ENCODE measurements at places on chromosomes 4 and X.

DNA sequence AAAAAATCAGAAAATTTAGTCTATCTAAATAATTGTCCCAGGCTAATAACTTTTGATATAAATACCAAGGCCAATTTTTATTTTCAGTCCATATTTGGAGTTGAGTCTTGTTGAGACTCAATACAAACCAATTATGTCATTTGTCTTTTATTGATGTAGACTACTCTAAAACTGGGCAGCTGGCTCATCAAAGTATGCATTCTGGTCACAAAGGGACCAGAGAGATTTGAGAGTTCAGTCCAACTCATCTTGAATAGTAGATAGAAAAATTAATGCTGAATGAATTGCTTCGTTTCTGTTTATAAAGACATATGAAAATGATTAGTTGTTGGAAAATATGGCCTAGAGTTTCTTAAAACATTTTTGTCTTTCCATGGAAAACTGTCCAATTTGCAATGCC lies 412.5 kb upstream of the KLHL4 start:
- DNase-seq, result no peak

GRCh38 chr4:40466789-40467188 lies 131.7 kb downstream of the CHRNA9 start:
- no peak for DNase-seq

GRCh38 chrX:49993661-49994060 lies 71.3 kb downstream of the CLCN5 start:
- DNase-seq, result no peak

GRCh38 chr4:123412091-123412505 lies 15.5 kb downstream of the SPRY1 start:
- no peak for DNase-seq

DNA sequence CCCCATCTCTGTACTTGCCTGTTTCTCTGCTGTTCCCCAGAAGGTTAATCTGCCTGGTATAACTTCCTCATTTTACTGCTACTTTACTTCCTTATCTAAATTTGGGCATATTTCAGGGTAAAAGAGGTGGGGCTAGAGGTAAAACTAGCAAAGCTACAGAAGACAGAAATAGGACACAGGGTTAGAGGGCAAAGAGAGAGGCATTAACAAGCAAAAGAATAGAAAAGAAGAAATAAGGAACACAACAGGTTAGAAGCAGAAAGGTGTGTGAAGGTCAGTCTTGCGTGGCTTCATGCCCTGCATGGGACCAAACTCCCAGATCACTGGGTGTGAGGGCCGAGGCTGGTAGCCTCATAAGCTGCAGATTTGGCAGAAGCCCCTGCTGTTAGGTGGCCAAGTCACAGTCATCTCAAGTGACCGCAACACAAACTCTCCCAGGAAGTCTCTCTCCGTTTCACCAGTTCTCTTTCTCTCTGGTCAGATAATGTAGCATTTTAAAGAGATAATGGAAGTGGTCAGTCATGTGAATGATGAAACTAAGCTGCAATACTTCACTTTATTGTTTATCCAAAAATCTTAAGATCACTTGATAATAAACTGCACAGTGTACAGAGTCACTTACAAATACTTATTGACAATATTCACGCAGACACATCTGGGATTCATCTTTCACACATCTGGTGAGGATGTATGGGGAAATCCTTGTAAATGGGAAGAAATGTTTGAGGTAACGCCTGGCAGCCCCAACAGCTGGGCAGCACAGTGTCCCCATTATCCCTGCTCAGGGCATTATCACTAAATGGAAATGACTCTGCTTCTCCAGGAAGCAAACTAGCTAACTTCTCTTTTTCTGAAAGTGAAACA lies 16.4 kb downstream of the TMEM154 start:
- no peak for DNase-seq

DNA sequence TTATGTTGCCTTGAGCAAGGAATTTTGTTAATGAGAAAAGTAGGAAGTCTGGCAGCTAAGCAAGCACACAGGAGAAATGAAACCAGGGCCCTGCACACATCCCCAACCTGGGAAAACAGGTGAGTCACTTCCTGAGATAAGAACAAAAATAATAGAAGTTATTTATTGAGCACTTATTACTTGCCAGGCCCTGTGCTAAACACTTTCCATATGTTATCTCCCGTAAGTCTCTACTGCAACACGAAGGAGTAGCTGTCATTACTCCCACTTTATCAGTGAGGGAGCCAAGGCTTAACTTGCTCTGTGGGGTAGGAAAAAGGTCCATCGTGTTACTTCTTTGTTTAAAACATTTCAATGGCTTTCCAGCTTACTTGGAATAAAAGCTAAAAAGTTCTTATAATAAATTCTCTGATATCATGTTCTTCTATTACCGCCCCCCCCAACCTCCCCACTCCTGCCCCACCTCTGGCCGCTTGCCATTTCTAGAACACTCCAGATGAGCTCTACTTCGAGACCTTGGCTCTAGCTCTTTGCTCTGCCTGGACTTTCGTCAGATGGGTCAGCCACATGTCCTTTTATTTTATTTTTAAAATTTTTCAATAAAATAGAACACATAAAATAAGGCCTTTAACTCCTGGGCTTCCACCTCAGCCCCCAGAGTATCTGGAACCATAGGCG lies 36.3 kb upstream of the PLAC8 start:
- DNase-seq, result no peak

DNA sequence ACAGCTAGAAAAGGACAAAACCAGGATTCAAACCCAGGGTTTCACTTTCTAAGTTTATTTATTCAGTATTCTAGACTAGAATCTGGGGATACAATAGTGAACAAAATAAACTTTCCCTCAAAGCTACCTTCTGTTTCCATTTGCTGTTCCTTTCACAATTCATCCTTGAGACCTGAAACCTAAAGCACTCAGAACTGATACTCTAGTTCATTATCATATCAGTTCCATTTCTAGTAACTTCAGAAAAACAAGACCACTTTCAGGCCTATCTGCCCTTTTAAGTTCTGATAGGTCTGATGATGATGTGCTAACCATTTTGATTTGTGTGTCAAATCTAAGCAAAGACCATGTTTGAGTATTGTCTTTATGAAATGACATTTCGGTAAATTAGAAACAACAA lies 7.8 kb upstream of the XK start:
- DNase-seq, result no peak

DNA sequence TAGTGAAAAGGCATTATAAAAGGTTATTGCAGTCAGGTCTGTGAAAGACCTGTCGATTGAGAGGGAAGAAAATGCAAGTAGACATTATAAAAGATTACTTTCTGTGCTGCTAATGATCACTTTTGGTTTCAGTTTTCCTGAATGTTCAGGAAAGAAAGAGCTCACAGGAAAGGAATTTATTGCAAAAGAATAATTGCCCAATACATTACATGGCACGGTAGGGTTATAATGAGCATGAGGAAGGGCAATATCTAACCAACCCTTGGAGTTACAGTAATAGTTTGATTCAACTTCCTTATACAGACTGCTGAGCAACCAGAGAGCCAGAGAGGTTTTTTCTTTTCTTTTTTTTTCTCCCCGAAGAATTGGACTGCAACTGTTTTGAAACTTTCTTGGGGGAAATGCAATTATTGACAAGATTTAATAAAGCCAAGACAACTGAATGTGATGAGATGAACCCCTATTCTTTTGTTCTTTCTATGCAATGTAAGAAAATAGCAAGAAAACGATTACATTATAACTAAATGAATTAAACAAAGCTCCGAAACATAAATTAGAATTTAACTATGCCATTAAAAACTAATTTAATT lies 247.0 kb downstream of the C4orf33 start:
- no peak for DNase-seq

GRCh38 chrX:53091354-53091753 lies 2.6 kb upstream of the KANTR start:
- DNase-seq, result no peak

DNA sequence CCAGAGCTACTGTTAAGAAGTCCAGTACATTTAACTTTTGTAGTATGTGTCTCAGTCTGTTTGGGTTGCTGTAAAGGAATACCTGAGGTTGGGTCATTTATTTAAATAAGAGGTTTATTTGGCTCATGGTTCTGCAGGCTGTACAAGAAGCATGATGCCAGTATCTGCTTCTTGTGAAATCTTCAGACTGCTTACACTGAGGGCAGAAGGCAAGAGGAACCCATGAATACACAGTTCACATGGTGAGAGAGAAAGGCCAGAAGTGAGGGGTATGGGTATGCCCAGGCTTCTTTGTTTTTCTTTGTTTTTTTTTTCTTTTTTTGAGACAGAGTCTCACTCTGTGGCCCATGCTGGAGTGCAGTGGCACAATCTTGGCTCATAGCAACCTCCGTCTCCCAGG lies 6.0 kb upstream of the CISD2 start:
- no peak for DNase-seq

- DNase-seq, result no peak
Observed at GRCh38 chr4:96519291-96519690, 679.4 kb downstream of the PDHA2 start.

- no peak for DNase-seq
Observed at GRCh38 chr4:2796849-2797544, 4.1 kb downstream of the SH3BP2 start.

- DNase-seq, result no peak
Observed at GRCh38 chr4:85658766-85659439, 184.0 kb downstream of the ARHGAP24 start.

GRCh38 chr4:109083911-109084310 lies 218.5 kb downstream of the COL25A1 start:
- DNase-seq, result no peak

DNA sequence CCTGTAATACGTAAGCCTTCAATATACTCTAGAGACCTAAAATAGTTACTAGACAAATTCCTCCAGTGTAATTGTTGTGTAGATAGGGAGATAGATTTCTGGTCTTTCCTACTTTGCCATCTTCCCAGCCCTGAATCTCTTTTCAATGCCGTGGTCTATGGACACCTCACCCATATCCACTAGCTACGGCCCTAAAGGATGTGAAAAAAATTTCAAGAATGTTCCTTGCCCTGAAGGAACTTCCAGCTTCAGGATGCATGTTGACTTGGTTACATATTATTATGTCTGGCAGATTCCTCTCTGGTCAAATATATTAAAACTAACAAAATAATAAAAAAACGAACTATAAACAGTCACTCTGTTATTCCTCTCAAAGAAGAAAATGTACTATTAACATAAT lies 52.4 kb upstream of the TSPAN5 start:
- DNase-seq, result no peak

DNA sequence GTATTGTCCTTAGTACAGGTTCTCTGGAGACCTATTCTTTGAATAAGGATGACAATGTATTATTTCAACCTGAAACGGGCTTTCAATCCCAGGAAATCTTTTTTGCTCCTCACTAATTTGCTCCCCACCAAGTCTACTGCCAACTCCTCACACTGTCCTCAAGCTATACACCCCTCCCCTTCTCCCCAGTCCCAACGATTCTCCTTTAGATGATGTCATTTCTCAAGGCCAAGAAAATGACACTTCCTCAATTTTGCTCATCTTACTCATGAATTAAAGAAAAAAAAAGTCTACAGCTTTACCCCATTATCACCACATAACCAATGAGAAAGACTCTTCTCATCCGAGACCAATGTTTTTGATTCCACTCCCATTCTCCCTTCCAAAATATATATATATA lies 20.6 kb downstream of the AP1S2 start:
- no peak for DNase-seq

- no peak for DNase-seq
Observed at GRCh38 chrX:30931920-30932319, 42.9 kb upstream of the TAB3 start.

GRCh38 chrX:153623310-153624029 lies 23.5 kb upstream of the DUSP9 start:
- DNase-seq, result no peak

DNA sequence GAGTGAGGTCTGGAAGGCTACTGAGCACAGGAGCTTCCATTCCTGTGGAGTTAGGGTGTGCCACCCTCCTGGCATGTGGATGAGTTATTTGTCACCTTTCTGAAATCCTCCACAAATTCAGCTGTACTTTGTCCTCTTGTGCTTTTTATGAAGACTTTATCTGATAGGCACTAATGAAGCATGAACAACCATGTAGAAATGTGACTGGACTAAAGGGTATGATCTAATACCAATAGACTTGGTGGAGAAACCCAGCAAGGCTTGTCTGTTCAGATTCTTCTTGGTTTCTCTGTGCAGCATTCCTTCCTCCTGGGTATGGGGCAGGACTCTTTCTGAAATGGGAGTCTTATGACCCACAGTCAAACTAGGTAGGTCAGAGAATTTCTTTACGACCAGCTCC lies 9.6 kb downstream of the NBDY start:
- DNase-seq, result no peak

DNA sequence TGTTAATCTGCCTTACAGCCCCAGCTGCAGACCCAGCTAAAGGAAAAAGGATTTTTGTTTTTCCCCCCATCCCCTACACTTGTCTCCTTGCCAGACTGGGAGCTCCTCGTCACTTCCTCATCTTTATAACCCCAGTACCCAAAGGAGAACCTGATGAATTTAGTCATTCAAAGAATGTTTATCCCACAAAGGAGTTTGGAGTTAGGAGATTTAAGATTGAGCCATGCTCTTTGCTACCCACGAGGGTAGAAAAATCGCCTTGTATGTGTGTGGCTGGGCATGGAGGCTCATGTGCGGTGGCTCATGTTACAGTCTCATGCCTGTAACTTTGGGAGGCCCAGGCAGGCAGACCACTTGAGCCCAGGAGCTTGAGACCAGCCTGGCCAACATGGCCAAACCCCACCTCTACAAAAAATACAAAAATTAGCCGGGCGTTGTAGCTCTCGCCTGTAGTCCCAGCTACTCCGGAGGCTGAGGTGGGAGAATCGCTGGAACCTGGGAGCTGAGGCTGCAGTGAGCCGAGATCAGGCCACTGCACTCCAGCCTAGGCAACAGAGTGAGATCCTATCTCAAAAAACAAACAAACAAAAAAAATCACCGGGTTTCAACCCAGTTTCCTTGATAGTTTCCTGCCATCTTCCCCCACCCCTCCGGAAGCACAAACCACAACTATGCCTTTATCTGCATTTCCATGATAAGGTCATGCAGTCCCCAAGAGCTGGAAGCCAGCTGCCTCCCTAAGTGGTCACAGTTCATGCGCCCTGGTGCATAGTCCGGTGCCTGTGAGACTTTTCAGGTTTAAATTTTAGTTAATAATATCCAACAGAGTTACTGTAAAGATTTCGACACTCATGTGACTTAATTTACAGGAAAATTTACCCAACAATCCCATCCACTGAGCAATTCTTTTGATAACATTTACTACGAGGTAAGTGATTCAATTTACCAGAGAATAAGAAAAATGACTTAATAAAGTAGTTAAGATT lies 1.5 kb downstream of the CFAP97 start:
- DNase-seq, result no peak
